ENCODE measurements at places on chromosomes 7 and 10.
A peak's percentile ranks its signal among the peaks of the same experiment; 100 is the strongest.

DNA sequence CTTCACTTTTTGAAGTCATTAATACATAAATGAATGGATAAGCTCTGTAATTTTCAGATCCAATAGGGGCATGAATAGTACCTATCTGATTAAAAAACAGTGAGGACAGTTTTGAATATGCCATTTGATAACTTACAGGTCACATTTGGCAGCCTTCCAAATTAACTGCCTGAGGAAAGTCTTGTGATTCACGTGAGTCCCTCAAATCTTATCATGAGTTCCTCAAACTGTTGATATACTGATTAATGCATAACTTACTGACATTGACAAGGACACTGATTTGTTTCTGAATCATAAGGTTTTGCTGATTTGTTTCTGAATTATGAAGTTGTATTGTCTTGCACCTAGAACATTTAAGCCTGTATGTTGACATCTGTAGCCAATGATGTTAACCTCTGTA is 55.1 kb downstream of the ANKMY2 start:
- DNase-seq, result no peak

GRCh38 chr7:125561006-125561405 is 631.4 kb upstream of the POT1 start:
- DNase-seq, result no peak

- DNase-seq, result no peak
These were observed 24.4 kb upstream of the PWWP2B start for GRCh38 chr10:132372516-132373095.

GRCh38 chr7:134948736-134949135 is 37.6 kb upstream of the AGBL3 start:
- no peak for DNase-seq

GRCh38 chr7:131052285-131052904 is 275.3 kb upstream of the MKLN1 start:
- no peak for DNase-seq

DNA sequence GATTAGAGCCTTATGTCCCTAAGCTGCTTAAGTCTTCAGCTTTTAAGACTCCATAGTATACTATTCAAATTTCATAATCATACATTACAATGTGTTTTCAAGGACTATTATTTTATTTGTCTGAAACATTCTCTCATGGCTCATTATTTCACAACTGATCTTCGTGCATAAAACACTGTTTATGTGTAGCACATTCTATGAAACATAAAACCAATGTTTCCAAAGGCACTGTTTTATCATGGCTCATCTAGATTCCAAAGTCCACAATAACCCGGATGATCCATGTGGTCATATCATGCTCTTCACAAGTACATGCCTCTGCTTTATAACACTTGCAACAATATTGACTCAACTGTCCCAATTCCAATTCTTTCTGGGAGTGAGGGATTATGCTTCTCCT is 806.1 kb downstream of the TNS3 start:
- DNase-seq, result no peak

DNA sequence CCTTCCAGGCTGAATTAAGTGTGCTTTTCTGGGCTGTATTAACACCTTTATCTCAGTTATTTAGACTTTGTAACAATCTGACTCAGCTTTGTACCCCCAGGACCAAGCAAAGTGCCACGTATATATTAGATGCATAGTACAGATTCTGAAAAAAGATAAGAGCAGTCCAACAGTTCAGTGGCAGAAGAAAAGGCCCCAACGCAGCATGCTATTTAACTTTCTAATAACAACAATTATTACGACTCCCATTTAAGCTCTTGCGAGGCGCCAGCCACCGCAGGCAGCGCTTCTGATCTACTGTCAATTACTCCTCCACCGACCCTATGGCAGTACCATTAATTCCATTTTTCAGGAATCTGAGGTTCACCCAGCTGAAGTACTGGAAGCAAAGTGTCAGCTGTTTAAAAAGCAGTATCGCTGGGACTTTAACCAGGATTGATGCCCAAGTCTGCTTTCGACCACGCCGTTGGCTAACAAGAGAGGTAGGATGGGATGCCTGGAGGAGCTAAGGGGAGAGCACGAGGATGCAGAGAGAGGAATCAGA is 638 bp downstream of the LIPA start:
- no peak for DNase-seq

- no peak for DNase-seq
These were observed 1.2 kb downstream of the SFRP4 start for GRCh38 chr7:37915438-37915837.

DNA sequence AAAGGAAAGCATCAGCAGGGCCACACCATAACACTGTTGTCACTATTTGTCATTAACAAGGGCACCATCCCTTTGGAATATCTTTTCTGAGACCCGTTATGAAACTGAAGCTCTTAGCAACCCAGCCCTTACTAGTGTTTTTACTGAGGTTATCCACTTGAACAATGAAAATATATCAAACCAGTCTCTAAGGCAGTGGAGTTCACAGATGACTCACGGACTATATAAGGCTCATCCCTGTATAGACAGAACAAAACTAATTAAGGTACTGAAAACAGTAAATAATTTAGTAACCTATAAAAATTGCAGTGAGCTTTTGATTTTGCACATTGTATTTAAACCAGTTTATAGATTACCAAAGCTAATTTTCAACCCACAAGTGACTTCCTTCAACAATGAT is 196.0 kb downstream of the ELAPOR2 start:
- no peak for DNase-seq

DNA sequence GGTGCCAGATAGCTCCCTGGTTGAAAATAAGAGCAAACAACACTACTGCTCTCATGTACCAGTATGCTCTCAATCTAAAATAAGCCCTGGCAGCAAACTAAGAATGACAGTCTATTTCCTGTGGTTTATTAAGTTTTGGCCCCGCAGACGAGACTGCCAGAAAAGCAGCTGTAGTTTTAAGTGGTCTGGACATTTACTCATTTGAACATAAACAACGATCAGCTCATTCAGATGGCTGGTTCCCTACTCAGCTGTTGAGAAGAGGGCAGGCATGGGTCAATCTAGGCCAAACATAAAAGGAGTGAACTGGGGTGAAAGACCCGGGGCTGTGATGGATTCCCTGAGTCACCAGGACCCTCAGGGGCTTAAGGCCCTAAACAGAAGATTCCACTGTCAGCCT is 4.5 kb downstream of the TRIL start:
- peak; percentile 60 for DNase-seq

DNA sequence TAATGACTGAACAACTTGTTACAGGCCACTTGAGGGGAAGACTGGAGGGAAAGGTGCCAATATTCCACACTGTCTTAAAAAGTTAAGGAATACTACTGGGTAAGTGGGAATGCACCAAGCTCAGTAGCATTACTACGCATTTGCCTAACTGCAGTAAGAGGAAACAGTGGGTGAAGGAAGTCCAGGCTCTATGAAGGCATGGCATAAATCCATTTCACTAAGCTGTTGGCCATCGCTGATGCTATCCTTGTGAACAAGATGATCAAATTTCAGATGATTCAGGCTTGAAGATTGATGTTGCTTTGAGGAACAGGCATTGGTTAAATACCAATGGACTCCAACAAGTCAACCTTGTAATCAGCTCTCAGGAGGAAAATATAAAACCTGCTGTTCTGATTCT is 44.2 kb upstream of the TES start:
- no peak for DNase-seq

- no peak for DNase-seq
These were observed 226.0 kb downstream of the SFMBT2 start for GRCh38 chr10:7184660-7185366.

- peak; percentile 51 for DNase-seq
These were observed 34.3 kb downstream of the ABLIM1 start for GRCh38 chr10:114623661-114624294.

- DNase-seq, result peak; percentile 61
These were observed 138.2 kb downstream of the SVIL start for GRCh38 chr10:29496341-29497162.

GRCh38 chr10:89659143-89660131 is 14.4 kb upstream of the PANK1 start:
- no peak for DNase-seq

DNA sequence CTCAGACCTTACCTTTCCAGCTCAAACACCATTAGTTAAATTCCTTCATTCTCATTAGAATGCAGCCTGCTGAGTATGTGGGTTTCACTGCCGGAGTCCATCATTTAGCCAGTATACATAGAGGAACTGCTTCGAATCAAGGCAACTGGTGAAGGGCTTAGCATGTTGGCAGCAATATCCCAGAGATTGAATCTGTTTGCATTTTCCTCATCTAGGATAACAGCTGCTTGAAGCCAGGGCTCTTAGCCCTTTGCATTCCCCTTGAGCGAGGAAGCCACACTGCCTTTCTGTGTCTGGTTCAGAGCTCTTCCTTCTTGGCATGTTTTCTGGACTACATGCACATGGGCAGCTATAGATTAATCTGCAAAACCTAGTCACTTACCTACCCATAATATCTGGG is 14.7 kb downstream of the NODAL start:
- no peak for DNase-seq

DNA sequence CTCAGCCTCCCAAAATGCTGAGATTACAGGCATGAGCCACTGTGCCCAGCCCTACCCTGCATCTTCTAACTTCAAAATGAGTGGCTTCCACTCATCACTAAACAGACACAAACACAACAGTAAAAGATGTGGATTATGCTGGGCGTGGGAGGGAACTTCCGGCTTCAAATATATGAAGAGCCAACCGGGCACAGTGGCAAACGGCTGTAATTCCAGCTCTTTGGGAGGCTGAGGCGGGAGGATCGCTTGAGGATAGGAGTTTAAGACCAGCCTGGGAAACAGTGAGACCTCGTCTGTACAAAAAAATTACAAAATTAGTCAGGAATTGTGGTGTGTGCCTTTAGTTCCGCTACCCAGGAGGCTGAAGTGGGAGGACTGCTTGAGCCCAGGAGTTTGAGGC is 92.2 kb upstream of the GNA12 start:
- DNase-seq, result no peak

DNA sequence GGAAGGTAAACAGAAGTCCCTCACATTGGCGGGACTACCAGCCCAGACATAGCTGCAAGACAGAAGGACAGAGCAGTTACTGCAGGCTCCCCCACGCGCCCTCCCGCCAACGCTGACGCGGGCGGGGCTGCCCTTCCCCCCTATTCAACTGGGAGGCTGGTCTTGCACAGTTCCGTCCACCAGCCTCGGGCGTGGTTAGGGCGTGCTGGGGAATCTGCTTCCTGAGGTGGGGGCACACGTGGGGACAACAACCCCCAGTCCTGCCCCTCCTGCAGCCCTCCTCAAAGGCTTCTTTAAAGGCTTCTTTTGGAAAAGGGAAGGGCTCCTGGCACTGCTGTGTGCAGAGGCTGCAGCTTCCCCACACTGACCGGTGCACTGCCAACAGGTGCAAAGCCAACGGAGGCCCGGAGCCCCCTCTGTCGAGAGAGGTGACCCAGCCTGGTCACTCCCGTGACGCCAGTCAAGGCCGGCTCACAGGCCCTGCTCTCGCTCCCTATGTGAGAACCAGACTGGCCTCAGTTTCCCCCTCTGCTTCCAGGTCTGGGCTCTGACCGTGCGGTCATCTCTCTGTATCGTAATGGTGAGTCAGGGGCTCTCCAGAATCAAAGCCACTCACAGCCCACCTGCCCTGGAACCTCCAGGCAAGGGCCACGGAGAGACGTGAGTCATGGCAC is 126.0 kb downstream of the EBF3 start:
- DNase-seq, result no peak

Measured in COLO829 (cell line).